Renal cortical epithelial cell (primary cell): ENCODE measurements at places on chromosomes 3 and 15.

GRCh38 chr15:40930430-40931299 is 1.5 kb downstream of the DLL4 start:
- DNase-seq = no peak

DNA sequence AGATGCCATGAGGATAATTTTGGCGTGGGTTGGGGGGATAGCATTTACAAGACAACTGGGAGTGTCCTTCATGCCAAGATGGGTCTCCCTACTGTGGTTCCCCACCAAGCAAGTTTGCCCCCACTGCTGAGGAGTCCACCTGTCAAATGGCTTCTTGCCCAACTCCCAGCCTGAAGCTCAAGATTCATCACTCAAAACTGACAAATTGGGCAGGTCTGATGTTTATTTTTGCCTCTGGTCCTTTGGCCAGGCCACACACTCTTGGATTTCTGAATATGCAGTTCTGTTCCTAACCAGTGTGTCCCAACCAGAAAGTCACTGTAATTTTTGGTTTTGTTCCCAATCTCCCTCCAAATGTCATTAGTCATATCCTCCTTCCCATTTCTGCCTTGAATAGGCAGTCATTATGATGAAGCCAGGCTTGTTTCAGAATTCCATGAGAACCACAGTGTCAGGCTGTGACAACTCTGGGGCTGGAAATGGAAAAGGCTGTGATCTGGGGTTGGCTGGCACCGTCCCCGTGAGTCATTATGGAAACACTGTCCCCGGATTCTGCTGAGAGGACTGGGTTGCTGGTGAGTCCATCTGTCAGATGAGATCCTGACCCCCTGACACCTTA is 29.3 kb upstream of the MEF2A start:
- peak; percentile 61 for DNase-seq

DNA sequence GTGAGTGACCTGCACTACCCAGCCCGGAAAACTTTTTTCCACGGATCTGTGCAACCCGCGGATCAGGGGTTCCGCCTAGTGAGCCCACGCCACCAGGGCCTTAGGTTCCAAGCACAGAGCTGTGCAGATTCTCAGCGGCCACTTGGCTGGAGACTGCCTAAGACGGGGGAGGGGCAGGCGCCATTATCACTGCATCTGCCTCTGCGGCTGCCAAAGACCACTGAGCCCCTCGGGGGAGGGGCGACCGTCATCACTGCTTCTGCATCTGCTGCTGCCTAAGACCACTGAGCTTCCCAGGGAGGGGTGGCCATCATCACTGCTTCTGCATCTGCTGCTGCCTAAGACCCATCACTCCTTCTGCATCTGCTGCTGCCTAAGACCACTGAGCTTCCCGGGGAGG is 460.2 kb downstream of the OCA2 start:
- DNase-seq = no peak

- DNase-seq = peak; percentile 63
Measured at GRCh38 chr15:40891810-40892446, 2.3 kb upstream of the VPS18 start.

DNA sequence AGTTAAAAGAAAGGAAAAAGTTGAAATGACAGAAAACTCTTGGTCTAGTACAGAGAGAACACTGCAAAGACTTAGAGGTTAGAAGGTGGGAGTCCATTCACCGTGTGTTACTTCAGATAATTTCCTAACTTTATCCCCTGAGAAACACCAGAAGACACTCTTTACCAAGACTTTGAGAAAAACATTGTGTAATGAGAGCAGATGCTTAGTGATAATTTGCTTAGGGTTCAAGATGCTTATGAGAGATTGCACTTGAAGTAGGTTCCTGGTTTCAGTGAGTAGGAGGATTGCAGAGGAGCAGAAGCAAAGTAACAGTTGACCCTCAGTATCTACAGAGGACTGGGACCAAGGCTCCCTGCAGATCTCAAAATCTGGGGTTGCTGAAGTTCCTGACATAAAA is 594.1 kb downstream of the NR2F2 start:
- DNase-seq = no peak

DNA sequence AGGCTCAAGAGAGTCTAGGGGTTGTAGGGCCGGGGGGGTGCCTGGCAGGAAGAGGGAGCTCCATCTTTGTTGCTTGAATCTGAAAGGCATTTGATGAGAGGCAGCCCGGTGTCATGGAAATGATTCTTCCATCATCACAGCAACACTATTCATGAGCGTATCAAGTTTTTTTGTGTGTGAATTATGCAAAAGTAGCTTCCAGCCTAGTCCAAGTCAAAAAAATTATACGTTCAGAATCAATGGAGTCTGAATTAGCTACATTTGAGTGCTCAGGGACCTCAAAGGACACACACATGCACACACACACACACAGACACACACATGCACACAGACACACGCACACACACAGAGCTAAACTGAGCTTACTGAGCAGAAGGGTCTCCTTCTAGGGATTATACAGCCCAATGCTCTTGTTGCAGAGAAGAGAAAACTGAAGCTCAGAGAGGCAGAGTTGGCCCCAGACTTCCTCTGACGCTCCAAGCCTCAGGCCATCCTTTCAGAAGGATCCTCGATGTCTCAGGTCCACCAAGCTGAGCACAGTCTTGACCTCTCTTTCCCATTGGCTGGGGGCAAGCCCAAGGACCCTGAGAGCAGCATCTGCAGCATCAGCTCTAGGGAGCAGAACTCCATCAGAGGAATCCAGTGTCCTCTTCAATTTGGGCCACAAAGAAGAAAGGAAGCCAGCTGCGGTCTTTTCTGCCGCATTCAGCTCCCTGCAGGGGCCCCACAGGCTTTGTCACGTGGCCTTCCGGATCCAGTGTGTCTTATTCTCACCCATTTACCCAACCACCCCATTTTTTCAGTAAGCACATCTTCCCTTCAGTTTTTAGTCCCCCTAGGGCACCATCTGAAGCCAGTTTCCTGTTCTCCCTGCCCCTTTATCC is 228.0 kb downstream of the UACA start:
- DNase-seq = no peak

DNA sequence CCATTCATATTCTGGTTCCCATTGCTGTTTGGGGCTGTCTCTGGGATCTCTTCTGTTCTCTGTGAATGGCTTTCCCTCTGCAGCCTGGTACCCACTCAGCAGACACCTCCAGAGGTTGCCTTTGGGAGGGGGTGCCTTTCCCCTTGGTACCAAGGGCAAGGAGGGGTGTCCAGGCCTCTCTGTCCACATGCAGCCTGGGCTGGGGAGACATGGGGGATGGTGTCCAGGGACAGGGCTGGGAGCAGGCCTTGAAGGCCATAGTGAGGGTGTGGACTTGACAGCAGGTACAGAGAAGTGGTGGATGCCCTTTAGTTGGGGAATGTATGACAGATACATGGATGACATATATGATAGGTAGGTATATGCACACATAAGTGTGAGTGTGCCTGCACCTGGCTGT is 83.7 kb downstream of the PLXNA1 start:
- no peak for DNase-seq

DNA sequence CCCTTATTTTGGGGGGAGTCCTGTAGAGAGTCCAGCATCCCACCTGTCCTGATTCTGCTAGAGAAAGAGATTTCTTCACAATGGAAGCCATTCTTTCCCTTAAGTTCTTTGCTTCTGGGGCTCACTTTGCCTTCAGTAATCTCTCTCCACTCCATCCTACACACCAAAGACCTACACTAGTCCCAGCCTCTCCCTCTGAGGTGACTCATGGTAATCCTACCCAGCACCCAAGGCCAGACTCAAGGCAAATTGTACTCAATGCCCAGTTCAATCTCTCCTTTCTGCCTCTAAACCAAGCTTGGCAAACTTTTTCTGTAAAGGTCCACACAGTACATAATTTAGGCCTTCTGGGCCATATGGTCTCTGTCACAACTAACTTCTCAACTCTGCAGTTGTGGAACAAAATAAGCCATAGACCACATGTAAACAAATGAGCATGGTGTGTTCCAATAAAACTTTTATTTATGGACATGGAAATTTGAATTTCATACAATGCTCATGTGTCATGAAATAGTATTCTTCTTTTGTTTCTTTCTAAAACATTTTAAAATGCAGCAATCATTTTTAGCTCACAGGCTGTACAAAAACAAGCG is 72.5 kb downstream of the MRPL46 start:
- no peak for DNase-seq

DNA sequence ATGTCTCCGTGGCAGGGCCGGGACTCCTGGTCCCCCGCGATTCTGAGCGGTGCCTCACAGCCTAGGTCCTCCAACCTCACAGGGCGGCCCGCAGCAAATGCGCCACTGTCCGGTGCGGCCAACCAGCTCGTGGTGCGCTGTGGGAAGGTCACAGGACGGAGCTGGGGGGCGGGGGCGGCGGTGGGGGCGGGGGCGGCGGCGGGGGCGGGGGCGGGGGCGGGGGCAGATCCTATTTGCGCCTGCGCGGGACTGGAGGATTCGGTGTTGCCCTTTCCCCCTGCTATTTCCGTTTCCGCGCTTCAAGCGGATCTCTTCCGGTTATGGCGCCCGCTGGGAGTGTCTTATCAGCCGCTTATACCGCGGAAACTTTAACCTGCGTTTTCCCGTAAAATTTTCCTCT is 106.7 kb upstream of the SNRPN start:
- no peak for DNase-seq

DNA sequence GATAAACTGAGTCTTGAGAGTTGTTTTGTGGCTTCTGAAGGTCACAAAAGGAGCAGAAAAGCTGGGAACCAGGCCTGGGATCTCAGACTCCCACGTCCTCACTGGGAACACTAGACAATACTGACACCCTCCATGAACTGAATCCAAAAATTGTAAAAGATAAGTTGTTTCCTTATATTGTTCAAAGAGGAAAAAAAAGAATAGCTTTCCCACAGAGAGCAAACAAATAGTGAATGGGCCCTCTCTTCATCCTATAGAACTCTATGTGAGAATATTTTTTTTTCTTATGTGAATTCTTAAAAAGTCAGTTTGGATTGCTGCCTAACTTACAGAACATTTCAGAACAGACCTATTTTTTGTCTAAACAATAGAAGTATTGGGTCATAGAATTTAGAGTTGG is 203.5 kb downstream of the MECOM start:
- DNase-seq = no peak

GRCh38 chr15:68501616-68502015 is 69.7 kb upstream of the ITGA11 start:
- DNase-seq = no peak

- DNase-seq = no peak
Measured at GRCh38 chr3:127915115-127915936, at the start of gene KBTBD12. Gene KBTBD12, plus strand, starts transcription at chr3:127915232. Its CDS starts 7,830 bp downstream, at chr3:127923062.

DNA sequence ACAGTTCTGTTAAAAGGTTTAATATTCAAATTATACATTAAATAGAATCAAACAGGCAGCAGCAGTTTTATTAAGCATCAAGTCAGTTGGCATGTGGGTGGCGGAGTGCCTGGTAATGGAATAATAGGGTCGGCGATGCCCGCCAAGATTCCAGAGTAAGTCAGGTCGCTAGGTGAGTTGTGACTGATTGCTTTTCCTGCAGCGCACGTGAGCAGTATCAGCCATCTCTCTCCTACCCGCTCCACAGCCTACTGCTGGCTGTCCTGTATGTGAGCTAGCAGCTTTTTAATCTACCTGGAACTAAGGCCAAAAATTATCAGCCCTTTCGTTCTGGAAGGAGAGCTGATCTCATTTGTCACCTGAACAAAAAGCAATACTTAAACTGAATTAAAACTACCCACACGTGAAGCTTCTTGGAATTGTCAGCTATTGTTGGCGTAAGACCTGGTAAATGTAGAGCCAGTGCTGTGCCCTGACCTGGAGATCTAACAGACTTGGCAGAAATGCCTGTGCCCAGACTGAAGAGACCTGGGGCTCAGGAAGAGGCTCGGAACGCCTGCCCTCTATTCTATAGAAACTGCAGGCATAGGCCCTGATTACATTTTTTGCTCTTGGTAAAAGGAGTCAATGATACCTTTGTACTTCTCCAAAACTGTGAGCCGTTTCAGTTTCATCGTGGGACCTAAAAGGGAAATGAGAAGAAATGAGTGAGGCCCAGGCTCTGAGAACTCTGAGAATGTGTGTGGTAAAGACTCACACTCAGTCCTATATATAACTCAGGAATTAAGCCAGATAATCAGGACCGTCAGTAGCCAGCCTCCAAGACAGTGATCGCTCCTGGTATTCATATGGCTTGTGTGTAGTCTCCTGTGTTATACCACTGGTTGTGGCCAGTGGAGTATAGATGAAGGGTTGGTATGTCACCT is 21.9 kb downstream of the IDH3A start:
- no peak for DNase-seq

DNA sequence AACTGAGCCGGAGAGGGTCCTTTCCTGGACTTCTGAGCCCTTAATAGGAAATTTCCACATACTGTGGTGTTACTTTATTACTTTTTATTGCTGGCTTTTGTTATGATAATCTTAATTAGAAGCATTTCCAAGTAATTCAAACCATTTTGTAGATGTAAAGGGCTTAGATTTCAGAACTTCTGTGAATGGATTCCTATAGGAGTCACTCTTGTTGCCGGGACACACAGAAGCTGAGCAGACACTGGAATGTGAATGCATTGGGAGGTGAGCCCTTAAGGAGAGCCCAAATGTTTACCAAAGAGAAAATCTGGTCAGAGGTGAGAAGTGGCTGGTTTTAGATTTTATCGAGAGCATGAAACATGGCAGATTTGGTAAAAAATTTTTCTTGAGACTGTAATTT is 87.4 kb downstream of the FNDC3B start:
- DNase-seq = no peak

DNA sequence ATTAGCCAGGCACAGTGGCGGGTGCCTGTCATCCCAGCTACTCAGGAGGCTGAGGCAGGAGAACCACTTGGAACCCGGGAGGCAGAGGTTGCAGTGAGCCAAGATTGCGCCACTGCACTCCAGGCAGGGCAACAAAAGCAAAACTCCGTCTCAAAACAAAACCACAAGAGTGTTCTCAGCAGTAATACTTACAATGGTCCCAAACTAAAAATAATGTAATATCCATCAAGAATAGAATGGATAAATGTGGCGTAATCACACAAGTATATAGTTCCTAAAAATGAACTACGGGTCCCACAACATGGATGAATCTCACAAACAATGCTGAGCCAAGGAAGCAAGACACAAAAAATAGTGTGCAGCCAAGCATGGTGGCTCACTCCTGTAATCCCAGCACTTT is 39.2 kb downstream of the STAG1 start:
- DNase-seq = no peak

- peak; percentile 67 for DNase-seq
Measured at GRCh38 chr15:70259028-70259424, 161.3 kb upstream of the TLE3 start.

DNA sequence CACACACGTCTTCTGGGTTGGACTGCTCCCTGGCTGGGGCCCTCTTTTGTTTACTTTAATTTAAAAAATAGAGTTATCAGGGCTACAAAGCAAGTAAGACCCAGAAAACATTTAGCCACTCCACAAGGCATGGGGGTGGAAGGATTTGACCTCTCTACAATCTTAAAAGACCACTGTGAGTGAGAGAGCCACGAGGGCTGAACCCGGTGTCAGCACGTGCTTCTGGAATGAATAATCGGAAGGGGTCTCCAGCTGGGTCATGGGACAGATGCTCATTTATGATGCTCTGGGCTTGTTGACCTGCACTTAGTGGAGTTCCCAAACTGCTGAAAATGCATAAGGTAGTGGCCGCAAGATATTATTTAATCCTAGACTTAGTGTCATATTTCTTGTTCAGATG is 52.4 kb downstream of the EIF4E3 start:
- DNase-seq = no peak
